ENCODE measurements at places on chromosomes 16 and 17.

- DNase-seq = no peak
Observed at GRCh38 chr17:38768417-38768816, 15.9 kb downstream of the PSMB3 start.

GRCh38 chr16:66107661-66108060 is 258.8 kb upstream of the CDH5 start:
- DNase-seq = no peak

GRCh38 chr16:49514073-49514980 is 140.7 kb downstream of the C16orf78 start:
- DNase-seq = no peak

- no peak for DNase-seq
Observed at GRCh38 chr17:39687101-39687545, 734 bp downstream of the PGAP3 start.

DNA sequence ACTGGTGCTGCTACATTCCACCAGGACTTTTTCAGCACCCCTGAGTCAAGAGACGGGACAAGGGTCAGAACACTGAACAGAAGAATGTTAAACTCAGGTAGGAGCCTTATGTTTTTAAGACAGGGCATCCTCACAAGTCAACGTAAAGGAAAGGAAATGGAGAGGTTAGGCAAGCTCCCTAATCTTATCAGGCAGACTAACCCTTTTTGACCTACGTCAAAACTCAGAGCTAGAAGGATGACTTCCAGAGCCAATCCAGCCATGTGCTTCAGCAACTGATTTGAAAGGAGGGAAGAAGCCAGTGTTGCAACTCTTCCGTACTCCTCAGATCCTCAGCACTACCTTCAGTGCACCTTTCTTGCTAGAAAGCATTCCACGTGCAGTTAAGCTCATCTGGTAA is 46.8 kb downstream of the REXO5 start:
- DNase-seq = no peak

DNA sequence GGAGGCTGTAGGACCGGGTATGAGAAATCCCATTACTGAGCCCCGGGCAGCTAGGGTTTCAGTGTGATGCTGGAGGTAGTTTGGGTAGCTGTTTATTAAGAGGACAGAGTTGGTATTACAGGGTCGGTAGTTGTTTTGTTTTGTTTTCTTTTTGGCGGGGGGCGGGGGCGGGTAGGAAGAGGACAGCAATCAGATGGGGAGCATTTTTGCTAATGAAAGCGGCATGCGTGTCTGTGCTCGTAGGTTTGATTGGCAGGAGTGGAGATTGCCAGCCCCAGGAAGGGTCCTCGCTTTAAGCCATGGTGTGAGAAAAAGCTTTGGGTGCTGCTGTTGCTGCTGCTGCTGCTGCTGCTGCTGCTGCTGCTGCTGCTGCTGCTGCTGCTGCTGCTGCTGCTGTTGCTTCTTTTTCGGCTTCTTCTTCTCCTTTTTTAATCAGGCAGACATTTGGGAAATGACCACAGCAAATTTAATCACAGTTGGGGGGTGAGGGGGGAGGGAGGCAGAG is 498.5 kb upstream of the ZFHX3 start:
- no peak for DNase-seq

DNA sequence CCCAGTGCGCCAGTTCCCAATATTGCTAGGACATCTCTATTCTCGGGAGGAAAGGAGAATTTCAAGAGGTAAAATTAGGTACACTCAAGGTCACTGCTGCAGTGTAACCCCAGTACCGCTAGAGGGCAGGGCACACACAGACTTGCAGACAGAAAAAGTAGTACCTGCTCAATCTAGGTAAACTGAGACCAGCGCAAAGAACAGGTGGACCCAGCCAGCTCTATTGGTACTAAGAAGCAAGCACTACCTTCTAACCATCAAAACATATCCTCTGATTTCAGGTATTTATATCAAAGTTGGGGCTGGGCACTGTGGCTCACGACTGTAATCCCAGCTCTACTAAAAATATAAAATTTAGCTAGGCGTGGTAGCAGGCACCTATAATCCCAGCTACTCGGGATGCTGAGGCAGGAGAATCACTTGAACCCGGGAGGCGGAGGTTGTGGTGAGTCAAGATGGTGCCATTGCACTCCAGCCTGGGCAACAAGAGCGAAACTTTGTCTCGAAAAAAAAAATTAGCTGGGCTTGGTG is 3.6 kb upstream of the WDR81 start:
- no peak for DNase-seq

- no peak for DNase-seq
Observed at GRCh38 chr17:18356624-18357023, 6.7 kb downstream of the SHMT1 start.

- no peak for DNase-seq
Observed at GRCh38 chr17:61583242-61583641, 7.8 kb downstream of the NACA2 start.

DNA sequence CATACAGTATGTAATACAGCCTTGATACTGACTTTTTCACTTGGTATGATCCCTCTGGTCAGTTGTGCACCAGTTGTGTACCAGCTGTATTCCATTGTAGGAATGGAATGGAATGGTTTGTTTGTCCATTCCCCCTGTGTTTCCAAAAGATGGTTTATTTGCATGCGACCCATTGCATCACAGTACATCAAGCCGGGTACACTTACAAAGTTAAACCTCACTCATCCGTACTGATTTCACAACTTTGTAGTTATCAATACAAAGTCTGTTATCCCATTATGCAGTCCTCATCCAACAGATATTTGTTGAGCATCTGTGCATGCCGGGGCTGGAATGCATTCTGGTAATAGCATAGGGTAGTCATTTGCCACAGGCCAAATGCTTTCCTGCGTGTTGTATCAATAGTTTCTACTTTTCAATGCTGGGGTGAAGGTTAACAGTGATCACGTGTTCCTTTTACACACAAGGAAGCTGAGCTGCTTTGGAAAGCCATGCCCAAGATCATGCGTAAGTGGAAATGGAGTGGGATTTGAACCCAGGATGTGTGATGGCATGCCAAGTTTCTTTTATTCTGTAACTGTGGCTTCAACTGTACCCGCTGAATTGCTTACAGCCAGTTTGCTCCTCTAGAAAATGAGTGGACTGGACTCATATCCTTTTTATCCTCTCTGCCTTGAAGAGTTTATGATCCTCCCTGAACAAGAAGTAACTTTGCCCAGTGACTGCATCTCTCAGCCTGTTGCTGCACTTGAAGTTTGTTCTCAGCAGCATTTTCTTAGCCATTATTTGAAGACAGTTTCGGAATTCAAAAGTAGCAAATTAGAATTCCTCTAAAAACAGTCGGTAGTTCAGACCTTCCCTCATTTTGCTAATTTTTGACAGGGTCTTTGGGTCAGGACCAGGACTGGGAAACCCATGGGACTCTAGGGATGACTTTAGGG is 228.5 kb downstream of the CCDC182 start:
- DNase-seq = no peak

- DNase-seq = peak; percentile 65
Observed at GRCh38 chr17:4908711-4909496, 6.0 kb upstream of the CHRNE start.

All from Panc1 (cell line).